ENCODE measurements at places on chromosomes 6 and 20. TPM values are rescaled to one million over a fixed set of nuclear protein-coding genes. Genes with fewer than 3 reads are reported as not detected.

ARMH2 gene
- total RNA-seq = not detected

SLC35F1 gene
- total RNA-seq = not detected

THBD gene
- total RNA-seq = 51.6 TPM

HTR1B gene
- total RNA-seq = 0.24 TPM

CDSN gene
- not detected for total RNA-seq

CALHM6 gene
- 1.4 TPM for total RNA-seq

RAET1L gene
- total RNA-seq = 2.3 TPM

FAM83D gene
- 3.6 TPM for total RNA-seq

MYO6 gene
- total RNA-seq = 18.1 TPM

DPPA5 gene
- total RNA-seq = not detected
